ENCODE measurements at places on chromosomes 5 and 9.

DNA sequence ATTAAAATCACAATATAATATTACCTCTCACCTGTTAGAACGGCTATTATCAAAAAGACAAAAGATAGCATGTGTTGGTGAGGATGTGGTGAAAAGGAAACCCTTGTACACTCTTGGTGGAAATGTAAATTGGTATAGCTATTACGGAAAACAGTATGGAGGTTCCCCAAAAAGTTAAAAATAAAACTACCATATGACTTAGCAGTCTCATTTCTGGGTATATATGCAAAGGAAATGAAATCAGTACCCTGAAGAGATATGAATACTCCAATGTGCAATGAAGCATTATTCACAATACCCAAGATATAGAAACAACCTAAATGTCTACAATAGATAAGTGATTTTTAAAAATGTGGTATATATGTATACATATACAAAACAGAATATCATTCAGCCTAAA is 199.9 kb downstream of the SNX18 start:
- DNase-seq, result no peak

- no peak for DNase-seq
Measured at GRCh38 chr5:38830521-38831051, 15.2 kb upstream of the OSMR start.

DNA sequence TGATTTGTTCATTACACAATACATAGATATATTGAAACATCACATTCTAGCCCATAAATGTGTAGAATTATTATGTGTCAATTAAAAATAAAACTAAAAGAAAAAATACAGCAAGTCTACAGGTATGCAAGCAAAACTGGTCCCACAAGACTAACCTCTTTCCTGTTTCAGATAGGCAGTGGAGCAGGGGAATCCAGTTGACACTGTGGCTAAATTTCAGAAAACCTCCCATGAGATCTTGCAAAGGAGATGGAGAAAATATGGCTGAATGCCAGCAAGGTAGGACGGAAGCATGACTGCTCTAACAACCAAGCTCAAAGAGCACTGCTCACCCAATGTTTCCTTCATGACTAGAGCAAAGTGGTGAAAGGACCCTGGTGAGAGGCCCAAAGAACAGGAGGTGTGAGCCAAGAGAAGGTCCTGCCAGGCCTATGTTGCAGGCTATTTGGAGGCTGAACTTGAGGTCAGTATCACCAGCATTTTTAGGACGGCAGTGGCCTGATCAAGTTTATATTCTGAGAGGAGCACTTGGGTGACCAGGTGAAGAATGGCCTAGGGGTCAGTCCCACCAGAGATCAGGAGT is 1.1 kb upstream of the SH3TC2 start:
- DNase-seq, result no peak

DNA sequence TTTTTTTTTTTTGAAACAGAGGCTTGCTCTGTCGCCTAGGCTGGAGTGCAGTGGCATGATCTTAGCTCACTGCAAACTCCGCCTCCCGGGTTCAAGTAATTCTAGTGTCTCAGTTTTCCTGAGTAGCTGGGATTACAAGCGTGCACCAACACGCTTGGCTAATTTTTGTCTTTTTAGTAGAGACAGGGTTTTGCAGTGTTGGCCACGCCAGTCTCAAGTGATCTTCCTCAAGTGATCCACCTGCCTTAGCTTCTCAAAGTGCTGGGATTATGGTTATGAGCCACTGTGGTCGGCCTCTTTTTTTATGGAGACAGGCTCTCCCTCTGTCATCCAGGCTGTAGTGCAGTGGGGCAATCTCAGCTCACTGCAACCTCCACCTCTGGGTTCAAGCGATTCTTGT is 82.9 kb downstream of the RAB24 start:
- DNase-seq, result no peak

- DNase-seq, result no peak
Measured at GRCh38 chr9:127114606-127115005, 7.8 kb downstream of the ANGPTL2 start.

DNA sequence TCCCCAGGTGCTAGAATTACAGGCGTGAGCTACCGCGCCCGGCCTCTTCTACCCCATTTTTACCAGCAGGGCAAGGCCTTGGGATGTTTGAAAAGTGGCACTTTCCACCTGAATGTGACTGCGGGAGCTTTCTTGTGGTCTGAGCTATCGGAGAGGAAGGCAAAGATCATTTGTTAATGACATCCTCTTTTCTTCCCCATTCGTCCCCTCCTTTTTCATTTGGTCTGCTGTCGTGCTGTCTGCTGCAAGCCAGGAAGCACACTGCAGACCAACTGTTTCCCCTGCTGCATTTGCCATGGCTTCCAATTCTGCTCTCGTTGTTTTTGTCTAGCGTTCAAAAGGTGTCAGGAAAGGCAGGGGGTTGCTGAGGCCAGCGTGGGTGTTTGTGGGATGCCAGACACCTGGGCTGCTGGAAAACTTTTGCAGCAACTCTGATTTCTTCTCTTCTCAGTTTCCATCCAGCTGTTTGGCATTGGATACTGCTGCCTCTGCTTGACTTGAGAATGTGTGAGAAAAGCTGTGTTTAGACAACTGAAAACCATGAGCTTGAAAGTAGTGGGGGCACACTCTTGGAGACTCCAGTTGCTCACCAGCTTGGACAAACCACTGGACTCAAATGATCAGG is 196.4 kb upstream of the MSX2 start:
- DNase-seq, result no peak

DNA sequence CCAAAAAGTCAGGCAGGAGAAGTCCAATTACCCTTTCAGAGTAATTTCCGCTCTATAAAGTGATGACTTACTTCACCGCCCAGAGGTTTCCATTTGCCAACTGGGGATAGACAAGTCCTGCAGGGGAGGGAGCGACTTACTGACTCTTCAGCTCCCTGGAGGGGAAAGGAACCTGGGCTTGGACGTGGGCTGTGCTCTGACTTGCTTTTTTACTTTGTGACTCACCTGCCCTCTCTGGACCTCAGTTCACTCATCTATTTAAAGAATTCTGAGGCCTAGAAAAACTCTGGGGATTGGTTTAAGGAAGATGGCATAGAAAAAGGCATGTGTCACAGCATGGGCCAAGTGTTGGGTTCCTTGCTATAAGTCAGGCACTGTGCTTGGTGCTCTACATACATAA is 180.4 kb upstream of the TRIM32 start:
- no peak for DNase-seq

DNA sequence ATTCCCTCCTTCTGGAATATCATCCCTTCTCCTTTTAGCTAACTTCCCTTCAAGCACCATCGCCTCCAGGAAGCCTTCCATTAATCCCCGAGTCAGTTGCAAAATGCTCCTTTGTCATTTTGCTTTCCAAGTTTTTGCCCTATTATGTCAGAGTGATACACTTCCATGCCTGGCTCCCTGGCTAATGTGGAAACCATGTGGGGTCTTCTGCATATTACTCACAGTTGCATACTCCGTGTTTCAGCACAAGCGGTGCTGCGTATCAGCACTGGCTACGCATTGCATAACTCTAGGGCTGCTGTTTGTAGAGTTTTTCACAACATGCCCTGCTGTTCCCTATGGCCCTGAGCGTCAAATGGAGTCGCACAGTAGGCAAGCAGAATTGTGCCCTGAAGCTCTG is 1.9 kb downstream of the TEX53 start:
- no peak for DNase-seq

All from activated naive CD8-positive, alpha-beta T cell treated with anti-CD3 and anti-CD28 coated beads, Interleukin-2, amount 50 U/mL, for 24 hours (primary cell).